Stimulated activated CD4-positive, alpha-beta T cell treated with anti-CD3 and anti-CD28 coated beads, Interleukin-12 subunit alpha, Interleukin-12 subunit beta, amount 100 ng/mL, for 24 hours (primary cell): ENCODE measurements at places on chromosomes 2 and 18.

- no peak for DNase-seq
These were observed 181.3 kb downstream of the SEPTIN10 start for GRCh38 chr2:109432421-109432820.

DNA sequence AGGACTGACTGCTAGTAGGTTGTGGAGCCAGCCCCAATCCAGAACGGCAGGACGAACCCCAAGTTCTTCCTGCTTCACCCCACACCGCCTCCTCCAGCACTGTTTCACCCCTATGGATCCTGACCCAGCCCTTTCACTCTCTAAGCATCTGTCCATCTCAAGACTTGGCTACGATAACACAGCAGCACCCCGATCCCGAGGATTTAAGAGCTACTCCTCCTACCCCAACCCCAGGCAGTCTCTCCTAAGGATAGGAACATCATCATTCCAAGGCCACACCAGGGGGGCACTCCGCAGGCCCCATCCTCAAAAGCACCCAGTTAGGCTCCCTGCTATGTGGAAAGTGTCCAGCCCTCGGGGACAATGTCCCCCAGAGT is 645 bp downstream of the KCTD18 start:
- DNase-seq, result no peak

- DNase-seq, result no peak
These were observed 477.3 kb downstream of the MBD2 start for GRCh38 chr18:53747210-53747609.

DNA sequence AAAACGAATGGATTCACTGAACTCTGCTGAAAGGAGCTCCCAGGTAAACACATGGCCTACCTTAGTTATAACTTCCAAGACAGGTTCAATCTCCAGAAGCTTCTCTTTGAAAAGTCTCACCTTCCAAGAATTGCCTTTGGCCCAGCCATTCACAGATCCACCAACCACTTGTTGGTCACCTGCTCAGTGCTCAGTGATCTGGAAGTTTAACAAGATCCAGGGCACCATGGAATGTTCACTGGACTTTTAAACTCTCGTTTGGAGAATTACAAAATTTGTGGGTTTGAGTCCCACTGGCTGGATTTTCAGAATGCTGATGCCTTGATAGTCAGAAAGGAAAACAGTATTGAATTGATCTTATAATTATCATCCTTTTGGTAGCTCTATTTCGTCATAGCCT is 9.4 kb downstream of the GPR39 start:
- DNase-seq, result no peak

DNA sequence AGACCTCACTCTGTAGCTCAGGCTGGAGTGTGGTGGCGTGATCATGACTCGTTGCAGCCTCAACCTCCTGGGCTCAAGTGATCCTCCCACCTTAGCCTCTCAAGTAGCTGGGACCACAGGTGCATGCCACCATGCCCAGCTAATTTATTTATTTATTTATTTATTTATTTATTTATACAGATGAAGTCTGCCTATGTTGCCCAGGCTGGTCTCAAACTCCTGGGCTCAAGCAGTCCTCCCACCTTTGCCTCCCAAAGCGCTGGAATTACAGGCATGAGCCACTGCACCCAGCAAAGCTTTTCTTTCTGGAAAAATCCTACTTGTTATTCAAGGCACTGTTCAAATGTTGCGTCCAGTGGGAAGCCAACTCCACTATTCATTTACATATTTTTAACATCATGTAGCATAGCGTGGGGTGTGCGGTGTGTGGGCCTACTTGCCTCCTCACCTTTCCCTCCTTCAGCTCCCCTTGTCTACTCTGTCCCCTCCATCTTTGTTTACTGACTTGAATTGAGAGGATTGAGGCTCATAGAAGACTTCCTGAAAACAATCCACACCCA is 6.8 kb upstream of the RHOB start:
- no peak for DNase-seq

GRCh38 chr18:10660179-10660884 is 134.5 kb downstream of the NAPG start:
- no peak for DNase-seq

- DNase-seq, result no peak
These were observed 96.8 kb downstream of the DSC3 start for GRCh38 chr18:30945761-30946160.

DNA sequence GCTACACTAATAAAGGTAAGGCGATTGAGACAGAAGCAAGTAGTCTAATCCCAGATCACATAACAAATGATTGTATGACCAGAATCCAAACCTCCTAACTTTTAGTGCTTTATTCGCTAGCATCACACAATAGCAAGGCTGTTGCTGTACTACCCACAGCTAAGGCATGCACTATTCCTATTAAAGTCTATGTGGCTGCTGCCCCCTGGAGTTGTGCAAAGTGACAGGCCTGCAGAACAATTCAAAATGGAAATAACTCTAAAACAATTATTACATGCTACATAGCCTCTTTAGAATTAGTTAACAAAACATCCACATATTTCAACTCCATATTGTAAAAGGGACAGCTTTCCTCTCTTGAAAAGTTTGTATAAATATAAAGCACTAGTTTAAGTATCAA is 6.0 kb downstream of the ERBB4 start:
- no peak for DNase-seq
